ENCODE measurements at places on chromosomes 6 and 20. TPM values are rescaled to one million over a fixed set of nuclear protein-coding genes. Genes with fewer than 3 reads are reported as not detected.

Gene RALGAPB
- total RNA-seq = 33.8 TPM

Gene ERVFRD-1
- total RNA-seq = not detected

Gene HMGA1
- 171 TPM for total RNA-seq

Gene FOXA2
- total RNA-seq = not detected

Gene SMOC2
- total RNA-seq = 0.13 TPM

Gene RSPO3
- total RNA-seq = 8.0 TPM

Gene PLA2G7
- not detected for total RNA-seq

Gene TFAP2D
- total RNA-seq = 0.46 TPM

Gene MUC22
- not detected for total RNA-seq

Gene MLIP
- total RNA-seq = 0.40 TPM

Gene KIF13A
- 88.7 TPM for total RNA-seq

Gene GJA10
- total RNA-seq = not detected

Gene GTF2H4
- total RNA-seq = 17.1 TPM

Gene NHSL1
- total RNA-seq = 3.9 TPM

Gene SEL1L2
- total RNA-seq = not detected
